ENCODE measurements at places on chromosomes 3 and 15.

- DNase-seq = peak; percentile 93
Measured at GRCh38 chr15:97903971-97904572, 56.4 kb upstream of the ARRDC4 start.

DNA sequence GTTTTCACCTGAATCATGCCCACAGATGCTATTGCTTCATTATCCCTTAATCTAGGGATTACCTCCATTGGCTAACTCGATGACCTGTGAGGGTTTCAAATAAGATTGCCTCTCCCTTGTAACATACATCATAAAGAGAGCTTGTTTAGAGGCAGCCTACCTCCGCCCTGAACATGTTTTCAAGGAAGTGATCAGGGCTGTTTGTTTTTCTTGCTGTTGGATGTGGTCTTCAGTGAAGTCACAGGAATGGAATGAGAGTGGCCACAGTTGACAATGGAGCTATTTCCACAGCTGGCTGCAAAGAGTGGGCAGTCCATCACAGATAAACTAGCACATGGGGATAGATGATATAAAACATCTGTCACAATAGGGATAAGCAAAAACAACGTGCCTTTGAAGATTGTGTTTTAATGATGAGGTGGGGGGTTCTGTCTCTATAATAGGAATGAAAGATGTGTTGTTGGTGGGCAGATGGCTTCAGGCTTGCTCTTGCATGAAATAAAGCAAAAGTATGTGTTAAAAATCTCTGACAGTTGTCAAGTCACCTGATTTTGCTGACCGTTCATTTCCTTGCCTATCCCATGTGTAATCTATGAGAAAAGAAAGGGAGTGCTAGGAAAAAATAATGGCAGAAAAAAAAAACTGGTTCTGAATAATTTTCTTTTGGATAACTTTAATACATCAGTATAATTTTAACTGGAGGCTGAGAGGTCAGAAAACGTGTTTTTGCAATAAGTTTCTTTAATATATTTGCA, 642.3 kb downstream of the RBMS3 start:
- peak; percentile 75 for DNase-seq

DNA sequence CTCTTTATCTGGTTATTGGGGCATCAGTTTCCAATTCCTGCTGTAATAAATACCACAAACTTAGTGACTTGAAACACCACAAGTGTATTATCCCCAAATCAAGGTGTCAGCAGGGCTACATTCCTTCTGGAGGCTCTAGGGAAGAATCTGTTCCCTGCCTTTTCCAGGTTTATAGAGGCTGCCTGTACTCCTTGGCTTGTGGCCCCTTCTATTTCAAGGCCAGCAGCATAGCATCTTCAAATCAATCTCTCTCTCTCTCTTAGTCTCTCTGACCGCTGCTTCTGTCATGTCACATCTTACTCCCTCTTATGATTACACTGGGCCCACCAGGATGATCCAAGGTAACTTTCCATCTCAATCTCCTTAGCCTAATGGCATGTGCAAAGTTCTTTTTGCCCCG, 44.9 kb upstream of the CA12 start:
- no peak for DNase-seq

GRCh38 chr3:61571516-61572336, 10.4 kb downstream of the PTPRG start:
- DNase-seq = peak; percentile 79

GRCh38 chr3:140276703-140277102, 341.7 kb downstream of the CLSTN2 start:
- DNase-seq = peak; percentile 13

- no peak for DNase-seq
Measured at GRCh38 chr3:164539215-164539614, 539.1 kb downstream of the SI start.

GRCh38 chr3:128432301-128432970, 34.3 kb downstream of the DNAJB8 start:
- no peak for DNase-seq

- DNase-seq = no peak
Measured at GRCh38 chr3:167520266-167521005, 46.6 kb upstream of the SERPINI2 start.

- no peak for DNase-seq
Measured at GRCh38 chr3:23804441-23805209, 1.1 kb upstream of the UBE2E1 start.

GRCh38 chr3:95154766-95155165, 1091.9 kb downstream of the NSUN3 start:
- no peak for DNase-seq

DNA sequence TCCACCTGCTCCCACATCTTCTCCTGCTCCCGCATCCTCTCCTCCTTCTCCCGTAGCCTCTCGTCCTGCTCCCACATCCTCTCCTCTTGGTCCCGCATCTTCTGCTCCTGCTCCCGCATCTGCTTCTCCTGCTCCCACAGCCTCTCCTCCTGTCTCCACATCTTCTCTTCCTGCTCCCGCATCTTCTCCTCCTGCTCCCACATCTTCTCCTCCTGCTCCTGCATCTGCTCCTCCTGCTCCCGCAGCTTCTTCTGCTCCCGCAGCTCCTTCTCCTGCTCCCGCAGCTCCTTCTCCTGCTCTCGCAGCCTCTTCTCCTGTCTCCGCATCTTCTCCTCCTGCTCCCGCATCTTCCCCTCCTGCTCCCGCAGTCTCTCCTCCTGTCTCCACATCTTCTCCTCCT, 5.8 kb downstream of the GOLGA6L2 start:
- DNase-seq = no peak

- no peak for DNase-seq
Measured at GRCh38 chr3:172859041-172859440, 108.5 kb downstream of the ECT2 start.

GRCh38 chr3:84566256-84566655, 392.5 kb upstream of the CADM2 start:
- no peak for DNase-seq

DNA sequence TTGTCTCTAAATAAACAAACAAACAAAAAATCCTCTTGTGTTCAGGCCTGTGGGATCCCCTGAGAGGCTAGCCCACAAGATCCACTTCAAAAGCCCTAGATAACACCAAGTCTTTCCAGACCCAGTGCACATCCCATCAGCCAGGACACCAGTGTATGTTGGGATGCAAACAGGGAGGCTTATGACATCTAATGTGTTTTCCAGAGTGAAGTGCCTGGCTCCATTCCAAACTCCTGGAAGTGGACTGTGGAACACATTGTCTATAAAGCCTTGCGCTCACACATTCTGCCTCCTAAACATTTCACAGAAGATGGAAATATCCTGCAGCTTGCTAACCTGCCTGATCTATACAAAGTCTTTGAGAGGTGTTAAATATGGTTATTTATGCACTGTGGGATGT, 57.0 kb downstream of the MLH1 start:
- DNase-seq = no peak

DNA sequence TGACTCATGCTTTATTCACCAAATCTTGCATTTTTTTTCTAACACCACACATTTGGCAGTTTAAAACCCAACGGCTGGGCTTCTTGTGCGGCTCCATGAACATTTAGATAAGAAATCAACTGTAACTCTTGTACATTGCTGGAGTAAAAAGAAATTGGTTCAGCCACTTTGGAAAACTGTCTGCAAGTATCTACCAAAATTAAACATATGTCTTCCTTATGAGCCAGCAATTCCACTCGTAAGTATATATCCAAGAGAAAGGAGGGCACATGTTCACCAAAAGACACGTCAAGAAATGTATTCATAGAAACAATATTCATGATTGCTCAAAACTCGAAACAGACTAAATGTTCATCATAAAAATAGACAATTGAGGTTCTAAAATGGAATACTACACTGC, 291.9 kb upstream of the POU1F1 start:
- no peak for DNase-seq

- DNase-seq = no peak
Measured at GRCh38 chr15:57382215-57382614, 5.9 kb downstream of the CGNL1 start.

GRCh38 chr15:91611561-91612323, 241.8 kb upstream of the SLCO3A1 start:
- no peak for DNase-seq

DNA sequence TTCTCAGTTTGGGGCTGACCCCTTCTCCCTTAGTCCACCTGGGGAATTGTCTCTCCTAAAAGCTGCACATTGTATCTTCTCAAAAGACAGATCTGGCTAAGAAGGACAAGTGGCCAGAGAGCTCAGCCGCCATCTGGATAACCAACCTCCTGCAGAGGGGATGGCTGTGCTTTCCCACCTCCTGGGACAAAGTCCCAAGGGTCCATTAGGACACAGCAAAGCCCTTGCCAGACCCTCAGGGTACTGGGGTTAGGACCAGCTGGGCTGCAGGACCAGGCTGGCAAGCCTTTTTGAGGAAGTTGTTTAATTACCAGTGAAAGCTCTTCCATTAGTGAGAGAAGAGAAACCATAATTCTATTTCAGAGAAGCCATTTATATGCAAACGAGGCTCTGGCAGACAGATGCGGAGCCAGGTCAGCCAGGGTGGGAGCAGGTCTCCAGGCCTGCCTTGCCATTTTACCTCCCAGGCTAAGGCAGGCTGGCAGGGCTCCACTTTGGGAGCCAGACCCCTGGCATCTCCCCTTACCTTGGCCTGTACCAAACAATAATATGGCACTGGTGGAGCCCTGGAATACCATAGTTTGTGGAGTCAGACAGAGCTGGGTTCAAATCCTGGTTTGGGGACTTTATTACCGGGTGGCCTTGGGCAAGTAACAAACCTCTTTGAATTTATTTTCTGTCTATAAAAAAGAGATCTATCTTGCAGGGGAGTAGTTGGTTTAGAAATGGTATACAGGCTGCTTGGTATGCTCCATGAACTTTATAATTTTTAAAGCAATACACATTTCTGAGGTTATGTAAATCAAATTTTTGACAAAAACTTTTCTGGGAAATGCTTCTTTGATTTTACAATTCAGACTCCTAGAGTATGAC, 17.9 kb downstream of the SHF start:
- no peak for DNase-seq

DNA sequence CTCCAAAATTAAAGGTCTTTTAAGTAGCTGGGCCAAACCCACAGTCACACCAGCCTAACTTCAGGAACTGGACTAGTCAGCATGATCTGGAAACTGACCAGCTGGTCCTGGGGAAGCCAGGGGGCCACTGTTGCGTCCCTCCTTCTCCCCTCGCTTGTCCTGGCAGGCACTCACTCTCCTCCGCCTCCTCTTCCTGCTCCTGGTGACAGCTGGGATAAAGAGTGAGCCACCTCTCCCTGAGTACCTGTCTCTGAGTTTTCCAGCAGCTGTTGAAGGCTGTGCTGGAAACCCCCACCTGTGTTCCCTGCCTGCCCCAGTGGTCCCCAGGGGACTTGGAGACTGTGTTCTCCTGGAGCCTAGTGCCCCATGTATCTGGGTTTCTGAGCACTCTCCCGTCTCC, 56.0 kb downstream of the FGD5 start:
- no peak for DNase-seq

- no peak for DNase-seq
Measured at GRCh38 chr15:50718700-50719125, 32.1 kb upstream of the TRPM7 start.

DNA sequence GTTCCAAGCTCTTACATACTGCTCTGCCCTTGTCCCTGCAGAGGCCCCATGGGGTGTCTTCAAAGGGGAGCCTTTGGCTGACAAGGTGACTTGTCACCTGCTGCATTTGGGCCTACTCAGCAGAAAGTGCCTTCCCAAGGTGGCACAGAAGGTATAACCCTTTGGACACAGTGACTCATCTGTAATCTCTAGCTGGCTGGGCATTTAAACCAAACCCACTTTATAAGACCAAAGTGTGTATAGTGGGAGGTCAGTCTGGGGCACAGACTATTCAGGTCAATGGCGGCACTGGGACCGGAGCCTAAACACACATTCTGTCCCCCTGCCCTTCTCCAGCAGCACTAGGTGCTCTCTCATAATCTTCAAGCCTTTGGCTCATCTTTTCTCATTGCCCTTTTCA, 35.1 kb downstream of the GJD2 start:
- no peak for DNase-seq

GRCh38 chr3:71542521-71543370, 40.8 kb downstream of the FOXP1 start:
- peak; percentile 91 for DNase-seq
